H4 (cell line): ENCODE measurements at places on chromosomes 11 and 22. TPM values are rescaled to one million over a fixed set of nuclear protein-coding genes. Genes with fewer than 3 reads are reported as not detected.

MOGAT2 gene
- total RNA-seq, result not detected in 2 replicates

SLC35E4 gene
- 0.56 and 1.8 TPM in 2 replicates for total RNA-seq

TENM4 gene
- total RNA-seq, result 0.31 and 0.82 TPM in 2 replicates

GRCh38 chr11:108221371-108221770 is 1.1 kb downstream of the NPAT start:
- DNase-seq, result no peak

DNA sequence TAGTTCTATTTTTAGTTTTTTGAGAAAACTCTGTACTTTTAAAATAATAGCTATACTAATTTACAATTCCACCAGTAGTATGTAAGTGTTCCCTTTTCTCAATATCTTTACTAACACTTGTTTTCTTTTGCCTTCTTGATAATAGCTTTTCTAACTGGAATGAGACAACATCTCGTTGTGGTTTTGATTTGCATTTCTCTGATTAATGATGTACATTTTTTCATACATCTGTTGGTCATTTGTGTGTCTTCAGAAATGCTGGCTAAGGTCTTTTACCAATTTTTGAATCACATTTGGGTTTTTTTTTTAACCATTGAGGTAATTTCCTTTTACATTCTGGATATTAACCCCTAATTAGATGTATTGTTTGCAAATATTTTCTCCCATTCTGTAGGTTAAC is 258.9 kb downstream of the DYNC2H1 start:
- DNase-seq, result no peak

GRCh38 chr22:26785932-26786331 is 128.5 kb downstream of the MIAT start:
- DNase-seq, result no peak

NXPE1 gene
- total RNA-seq, result not detected in 2 replicates
